ENCODE measurements at places on chromosomes 16 and 17.

DNA sequence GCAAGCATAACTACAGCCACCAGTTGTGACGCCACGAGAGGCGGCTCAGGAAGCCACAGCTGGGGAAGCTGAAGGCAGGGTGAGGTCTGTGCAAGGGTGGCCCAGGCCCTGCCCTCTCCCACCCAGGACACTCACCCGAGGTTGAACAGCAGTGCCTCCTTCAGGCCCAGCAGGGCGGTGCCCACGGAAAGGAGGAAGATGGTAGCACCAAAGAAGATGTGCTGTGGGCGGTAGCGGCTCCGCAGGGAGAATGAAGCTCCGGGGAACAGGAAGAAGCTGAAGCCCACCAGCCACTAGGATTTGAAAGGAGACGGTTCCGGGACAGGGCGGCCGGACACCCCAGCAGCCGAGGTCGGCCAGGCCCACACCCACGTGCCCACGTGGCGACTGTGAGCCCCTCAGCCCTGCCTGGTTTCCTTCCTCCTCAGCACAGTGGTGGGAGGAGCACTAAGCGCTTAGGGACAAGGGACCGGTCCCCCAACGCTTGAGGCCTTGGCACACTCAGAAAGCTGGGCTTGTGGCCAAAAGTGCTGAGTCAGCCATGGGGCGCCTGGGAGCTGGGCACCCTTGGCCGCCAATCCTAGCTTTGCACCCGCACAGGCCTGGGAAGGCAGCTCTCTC, 11.0 kb downstream of the CYB561 start:
- DNase-seq: peak; percentile 92

- no peak for DNase-seq
Measured at GRCh38 chr17:69447726-69448125, 33.2 kb downstream of the MAP2K6 start.

- DNase-seq: no peak
Measured at GRCh38 chr17:48725004-48725287, 2.0 kb downstream of the PRAC2 start.

- DNase-seq: no peak
Measured at GRCh38 chr16:74736531-74737157, 36.0 kb upstream of the MLKL start.

DNA sequence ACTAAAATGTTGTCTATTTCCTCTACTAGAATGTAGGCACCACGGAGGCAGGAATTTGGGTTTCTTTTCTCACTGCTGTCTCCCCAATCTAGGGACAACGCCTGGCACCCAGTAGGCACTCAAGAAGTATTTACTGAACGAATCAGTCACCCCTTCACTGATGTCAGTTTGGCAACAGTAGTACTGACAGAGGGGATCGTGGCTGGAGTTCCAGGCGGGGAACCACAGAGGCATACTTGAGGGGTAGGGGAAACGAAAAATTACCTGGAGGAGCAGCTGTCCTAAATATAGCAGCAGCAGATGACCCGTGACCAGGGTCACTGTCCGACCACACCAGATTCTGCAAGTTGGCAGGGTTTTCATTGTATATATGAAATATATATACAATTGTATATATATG, 33.3 kb downstream of the TRIM25 start:
- no peak for DNase-seq

DNA sequence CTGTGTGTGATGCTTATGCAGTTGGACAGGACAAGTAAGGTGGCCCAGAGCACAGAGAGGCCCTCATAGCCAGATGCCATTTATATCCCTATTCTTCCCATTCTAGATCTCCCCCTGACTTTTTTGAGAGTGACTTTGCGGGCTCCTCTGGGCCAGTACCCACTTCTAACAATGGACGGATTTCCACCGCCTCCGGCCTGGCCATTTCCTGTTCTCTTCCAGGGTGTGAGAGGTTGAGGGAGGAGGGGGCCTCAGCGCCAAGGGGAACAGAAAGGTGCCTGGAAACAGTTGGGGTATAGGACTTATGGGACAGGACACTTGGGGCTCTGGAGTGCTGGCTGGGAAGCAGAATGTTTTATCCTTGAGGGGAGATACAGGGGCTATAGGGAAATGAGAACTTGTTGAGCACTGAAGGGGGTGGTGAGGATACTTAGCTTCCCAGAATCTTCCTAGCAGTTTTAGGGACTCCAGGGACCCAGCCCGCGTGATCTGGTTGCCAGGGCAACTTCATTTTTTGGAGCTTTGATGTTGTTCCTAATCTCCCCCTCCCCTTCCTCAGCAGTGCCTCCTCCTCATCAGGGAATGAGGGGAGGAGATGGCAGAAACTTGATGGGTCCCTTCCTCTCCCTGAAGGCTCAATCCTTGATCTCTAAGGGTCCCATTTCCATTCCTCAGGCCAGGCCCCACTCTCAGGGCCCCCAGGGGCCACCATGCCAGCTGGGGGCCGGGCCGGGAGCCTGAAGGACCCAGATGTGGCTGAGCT, 3.6 kb downstream of the TAOK2 start:
- no peak for DNase-seq

DNA sequence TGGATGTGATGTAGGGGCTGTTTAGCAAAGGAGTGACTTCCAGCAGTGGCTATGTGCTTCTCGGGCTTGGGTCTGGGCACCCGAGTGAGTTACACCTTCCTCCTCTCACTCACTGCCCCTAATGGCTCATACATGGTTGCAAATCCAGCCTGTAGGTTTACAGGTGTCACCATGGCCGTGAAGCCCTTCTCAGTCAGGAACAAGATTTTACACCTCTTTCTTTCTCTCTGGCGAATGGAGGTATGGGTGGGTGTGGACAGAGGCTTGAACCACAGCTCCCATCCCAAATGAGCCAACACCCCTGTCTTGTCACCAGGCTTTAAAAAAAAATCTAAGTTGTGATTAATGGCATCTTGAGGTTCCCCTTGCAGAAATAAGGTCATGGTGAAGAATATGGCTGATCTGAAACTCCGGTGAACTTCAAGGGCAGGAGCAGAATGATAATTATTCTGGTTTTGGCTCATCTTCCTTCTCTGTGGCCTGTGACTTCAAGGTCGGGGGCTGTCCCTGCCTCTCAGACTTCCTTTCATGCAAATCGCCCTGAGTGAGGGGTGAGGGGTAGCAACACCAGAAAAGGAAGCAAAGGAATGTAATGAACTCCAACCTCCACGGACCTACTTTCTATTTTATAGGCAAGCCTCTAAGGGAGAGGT, 331.2 kb downstream of the MAF start:
- no peak for DNase-seq

- DNase-seq: peak; percentile 95
Measured at GRCh38 chr16:28291651-28292626, at the start of gene SBK1. TSS of gene SBK1 (plus strand) at chr16:28292525. CDS start at chr16:28317392, 24,867 bp downstream.

DNA sequence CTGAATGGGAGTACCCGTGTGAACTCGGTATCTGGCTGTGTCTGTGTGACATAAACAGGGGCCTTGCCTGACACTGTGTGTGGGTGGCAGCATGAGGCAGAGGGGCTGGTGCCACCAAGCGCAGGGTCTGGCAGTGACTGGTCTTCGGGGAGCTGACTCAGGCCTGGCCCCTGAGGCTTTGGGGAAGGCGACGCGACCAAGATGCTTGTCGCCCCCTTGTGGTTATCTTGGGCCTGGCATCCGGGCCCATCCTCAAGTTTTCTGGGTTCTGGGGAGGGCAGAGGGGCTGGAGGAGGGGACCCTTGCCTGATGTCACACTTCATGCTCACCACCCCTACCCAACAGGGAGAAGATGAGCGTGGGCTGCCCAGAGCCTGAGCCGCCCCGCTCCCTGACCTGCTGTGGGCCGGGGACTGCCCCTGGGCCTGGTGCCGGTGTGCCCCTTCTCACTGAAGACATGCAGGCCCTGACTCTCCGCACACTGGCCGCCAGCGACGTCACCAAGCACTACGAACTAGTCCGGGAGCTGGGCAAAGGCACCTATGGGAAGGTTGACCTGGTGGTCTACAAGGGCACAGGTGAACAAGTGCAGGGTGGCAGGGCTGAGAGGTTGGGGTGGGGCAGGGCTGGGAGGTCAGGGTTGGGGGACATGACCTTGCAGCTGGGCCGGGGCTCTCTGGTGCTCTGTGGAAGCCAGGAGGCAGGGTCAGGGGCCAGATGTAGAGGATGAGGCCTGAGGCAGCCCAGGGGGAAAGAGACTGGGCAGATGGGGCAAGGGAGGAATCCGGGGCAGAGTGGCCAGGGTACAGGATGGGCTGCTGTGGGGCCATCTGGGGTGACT, 24.9 kb downstream of the SBK1 start:
- DNase-seq: peak; percentile 68

DNA sequence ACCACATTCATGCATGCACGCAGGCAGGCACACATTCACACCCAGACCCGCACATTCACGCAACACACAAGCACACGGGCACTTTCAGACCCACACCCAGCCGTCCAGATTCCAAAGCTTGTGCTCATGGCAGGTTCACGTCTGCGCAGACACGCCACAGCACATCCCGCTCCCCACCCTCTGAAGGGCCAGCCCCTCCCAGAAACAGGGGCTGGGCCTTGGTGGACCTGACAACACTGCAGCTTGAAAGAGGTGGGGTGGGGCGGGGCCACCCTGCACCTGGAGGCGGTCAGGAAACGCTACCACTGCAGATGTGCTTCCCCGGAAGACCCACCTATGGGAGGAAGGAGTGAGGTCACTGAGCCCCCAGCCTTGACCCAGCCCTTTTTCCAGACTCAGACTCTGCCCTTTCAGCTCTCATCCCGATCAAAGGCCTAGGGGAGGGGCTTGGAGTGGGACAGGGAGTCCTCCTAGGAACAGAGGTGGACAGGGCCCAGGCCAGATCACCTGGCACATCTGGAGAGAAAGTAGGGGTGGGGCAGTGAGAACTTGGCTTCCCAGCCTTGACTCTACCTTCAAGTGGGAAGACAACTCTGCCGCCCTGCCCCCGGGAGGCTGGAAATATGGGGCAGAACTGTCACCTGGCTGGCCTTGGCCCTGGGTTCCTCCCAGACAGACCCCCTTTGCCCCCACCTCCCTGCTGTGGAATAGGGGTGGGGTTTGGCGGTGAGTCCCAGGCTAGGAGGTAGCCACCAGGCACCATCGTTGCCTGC, 11.0 kb downstream of the P3H4 start:
- DNase-seq: peak; percentile 72
